ENCODE measurements at places on chromosomes 5 and 9.
A peak's percentile ranks its signal among the peaks of the same experiment; 100 is the strongest.

- DNase-seq, result no peak
Measured at GRCh38 chr5:54936201-54936600, 49.2 kb downstream of the ESM1 start.

DNA sequence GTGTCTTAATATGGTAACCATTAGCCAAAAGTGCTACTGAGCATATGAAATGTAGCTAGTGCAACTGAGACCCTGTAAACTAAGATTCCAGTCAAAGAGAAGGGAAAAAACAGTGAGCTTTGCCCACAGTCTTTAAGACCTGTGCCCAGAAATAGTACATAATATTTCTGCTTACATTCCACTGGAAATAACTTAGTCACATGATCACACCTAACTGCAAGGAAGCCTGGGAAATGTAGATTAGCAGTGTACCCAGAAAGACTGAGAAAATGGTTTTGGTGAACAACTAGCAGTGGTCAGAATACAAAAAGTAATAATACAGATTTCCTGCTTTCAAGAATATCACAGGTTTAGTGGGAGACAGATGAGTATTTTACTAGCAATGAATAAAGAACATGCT, 2.5 kb upstream of the CPLANE1 start:
- no peak for DNase-seq

- DNase-seq, result no peak
Measured at GRCh38 chr5:83498585-83498984, 27.0 kb downstream of the VCAN start.

- DNase-seq, result peak; percentile 79
Measured at GRCh38 chr5:38208782-38209378, 49.5 kb upstream of the EGFLAM start.

GRCh38 chr5:135287551-135287950, 111.5 kb downstream of the MACROH2A1 start:
- DNase-seq, result no peak
